ENCODE measurements at places on chromosomes 1 and 21.

DNA sequence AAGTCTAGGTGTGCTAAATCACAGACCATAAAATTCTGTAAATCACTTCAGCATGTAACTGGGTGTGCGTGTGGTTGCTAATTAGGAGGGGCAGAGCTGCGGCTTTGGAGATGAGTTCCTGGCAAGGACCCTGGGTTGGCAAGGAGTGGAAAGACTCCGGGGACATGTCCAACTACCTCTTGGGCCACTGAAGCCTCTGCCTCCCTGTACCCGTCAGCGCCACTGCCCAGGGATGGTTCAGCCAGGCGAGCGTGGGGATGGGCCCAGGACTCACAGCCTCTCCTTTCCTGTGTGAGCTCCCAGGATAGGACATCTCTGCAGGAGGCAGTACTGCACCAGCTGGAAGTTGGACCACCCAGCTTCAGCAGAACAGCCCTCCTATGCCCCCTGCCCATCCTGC lies 386.4 kb upstream of the VAMP3 start:
- DNase-seq = no peak

DNA sequence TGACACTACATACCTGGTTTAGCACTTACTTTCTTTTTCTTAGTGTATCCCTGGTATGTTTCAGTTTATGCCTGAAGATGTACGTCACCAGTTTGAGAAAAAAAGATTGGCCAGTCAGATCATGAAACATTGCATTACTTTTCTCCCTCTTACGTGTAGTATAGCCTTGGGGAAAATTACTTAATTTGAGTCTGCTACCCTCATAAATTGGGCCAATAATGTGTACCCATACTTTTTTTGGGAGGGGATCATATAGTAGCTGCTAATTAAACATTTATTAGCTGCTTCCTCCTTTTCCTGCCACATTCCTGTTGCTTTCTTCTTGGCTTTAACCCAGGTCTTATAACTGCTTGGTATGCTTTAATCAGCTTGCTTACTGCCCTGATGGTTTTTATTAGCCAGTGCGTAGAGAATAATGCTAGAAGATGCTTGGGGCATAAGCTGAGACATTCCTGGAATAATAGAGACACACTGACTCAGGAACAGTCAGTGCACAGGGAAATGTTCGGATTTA lies 32.1 kb downstream of the RABGAP1L start:
- DNase-seq = peak; percentile 82

- DNase-seq = no peak
Measured at GRCh38 chr1:153344718-153345025, 4.0 kb downstream of the PGLYRP4 start.

- DNase-seq = peak; percentile 68
Measured at GRCh38 chr21:28480470-28480869, 512.2 kb downstream of the LTN1 start.

GRCh38 chr1:30604801-30605440 lies 118.5 kb downstream of the MATN1 start:
- DNase-seq = no peak

DNA sequence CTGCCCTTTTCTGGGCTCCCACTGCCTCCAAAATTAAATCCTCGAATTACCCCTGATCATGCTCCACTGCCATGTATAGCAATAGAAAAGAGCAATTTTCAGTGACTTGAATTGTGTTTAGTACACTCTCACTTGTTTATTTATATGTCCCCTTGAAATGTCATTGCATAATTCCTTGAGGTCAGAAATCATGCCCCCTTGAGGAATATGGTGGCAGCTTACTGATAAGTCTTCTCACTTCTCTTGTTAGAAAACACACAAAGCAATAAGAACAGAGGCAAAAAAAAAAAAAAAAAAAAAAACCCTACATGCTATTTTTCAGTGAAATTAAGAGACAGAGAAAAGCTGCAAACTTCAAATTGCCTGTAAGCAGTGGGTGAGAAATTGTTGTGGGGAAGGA lies 37.5 kb downstream of the GPR88 start:
- DNase-seq = no peak

DNA sequence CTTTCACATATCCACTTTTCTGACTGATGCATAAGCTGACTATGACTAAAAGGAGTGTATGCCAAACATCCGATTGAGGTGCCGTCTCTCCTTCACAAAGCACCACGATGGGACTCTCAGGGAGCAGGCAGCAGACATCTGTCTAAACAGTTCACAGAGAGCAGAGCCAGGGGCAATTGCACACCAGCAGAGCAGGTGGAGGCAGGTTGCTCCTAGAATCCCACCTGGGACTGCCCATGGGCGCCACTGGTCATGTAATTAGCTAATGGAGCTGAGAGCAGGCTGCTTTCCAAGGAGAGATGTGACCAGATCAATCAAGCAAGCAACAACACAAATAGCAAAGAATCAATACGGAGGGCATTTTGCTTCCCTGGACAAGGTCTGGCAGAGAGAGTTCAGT lies 30.5 kb upstream of the COA6 start:
- DNase-seq = no peak

Data from fibroblast of skin of scalp (primary cell).